ENCODE measurements at places on chromosomes 13 and 19.

DNA sequence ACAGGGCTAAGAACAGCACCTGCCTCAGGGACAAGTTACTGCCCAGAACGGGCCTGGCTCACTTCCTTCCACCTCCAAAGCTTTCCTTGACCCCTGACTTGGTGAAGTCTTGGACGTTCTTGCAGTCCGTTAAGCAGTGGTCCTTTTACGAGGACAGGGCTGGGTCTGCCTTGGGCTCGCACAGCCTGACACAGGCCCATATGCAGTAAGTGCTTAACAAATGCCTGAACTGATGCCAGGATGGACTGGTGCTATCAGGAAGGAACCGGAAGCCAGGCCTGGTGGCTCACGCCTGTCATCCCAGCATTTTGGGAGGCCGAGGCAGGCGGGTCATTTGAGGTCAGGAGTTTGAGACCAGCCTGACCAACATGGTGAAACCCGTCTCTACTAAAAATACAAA, 1.8 kb upstream of the PLK5 start:
- DNase-seq, result no peak

GRCh38 chr13:38899571-38899970, 91.1 kb downstream of the STOML3 start:
- DNase-seq, result no peak

DNA sequence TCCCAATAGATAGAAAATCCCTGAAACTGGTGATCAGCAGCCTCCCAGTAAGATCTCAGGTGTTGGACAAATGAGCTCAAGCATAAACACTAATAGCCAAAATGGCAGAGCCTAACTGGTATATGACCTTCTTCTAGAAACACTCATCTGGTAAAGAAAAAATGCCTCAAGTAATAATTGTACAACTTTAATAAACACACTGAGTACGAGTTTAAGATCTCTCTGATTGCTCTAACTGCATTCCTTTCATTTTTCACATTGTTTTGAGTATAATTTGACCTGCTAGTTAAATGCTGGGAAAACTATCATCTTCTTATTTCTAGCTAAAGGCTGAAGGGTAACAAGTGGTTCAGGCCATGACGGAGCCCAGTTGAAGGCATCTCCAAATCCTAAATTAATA, 2009.5 kb upstream of the PCDH20 start:
- DNase-seq, result no peak

DNA sequence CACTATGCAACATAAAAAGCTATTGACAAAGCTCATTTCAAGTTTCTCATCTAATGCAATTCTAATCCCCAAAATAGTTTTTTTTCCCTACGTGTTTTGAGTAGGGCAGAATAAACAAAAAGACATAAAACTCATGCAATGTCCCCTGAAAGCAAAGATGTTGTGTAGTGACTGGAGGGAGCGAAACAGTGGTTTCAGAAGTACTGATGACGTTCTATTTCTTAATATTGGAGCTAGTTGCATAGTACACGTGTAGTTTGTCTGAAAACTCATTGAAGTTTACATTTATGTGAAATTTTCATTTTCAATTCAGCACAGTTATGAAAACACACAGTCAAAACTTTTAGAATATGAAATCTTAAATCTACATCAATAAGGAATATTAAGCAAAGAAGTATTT, 31.6 kb downstream of the USP12 start:
- no peak for DNase-seq

- peak; percentile 17 for DNase-seq
Measured at GRCh38 chr19:9178901-9179300, at the start of gene OR7D2. TSS of gene OR7D2 (plus strand) at chr19:9178979. CDS start at chr19:9185782, 6,803 bp downstream.

DNA sequence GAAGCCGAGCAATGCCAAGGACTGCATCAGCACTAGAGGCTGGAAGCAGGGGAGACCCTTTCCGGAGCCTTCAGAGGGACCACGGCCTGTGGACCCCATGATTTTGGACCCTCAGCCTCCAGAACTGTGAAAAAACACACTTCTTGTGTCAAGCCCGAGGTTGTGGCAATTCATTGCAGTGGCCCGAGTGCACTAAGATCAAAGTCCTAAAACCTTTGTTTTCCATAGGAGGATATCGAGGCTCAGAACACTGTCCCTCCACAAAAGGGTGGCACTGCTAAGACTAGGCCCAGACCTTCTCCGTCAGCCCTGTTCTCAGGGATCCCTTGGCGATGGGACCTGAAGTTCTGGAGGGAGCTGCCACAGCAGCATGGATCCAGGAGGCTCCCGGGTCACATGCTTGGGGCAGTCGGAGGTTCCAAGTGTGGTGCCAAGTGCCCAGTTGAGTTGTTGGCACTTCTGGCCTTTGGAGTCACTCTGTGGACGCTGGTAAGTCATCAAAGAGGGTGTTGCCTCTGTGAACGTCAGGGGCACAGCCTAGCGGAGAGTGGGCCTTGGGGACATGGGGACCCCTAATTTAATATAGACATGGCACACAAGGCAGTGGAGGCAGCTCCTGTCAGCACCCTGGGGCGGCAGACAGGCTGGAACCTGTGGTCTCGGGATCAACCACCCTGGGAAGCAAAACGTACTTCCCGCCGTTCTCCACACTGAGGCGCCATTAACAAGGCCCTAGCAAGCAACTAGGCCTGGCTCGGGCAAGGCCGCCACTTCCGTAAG, 199.2 kb downstream of the COL4A1 start:
- peak; percentile 50 for DNase-seq

- DNase-seq, result no peak
Measured at GRCh38 chr13:44433863-44434765, 60.5 kb downstream of the SERP2 start.

- peak; percentile 68 for DNase-seq
Measured at GRCh38 chr19:1173845-1174809, at the start of gene SBNO2. TSS of gene SBNO2 (minus strand) at chr19:1174268. CDS start at chr19:1154276, 19,992 bp downstream.

GRCh38 chr13:114089341-114089740, 43.1 kb downstream of the RASA3 start:
- no peak for DNase-seq

DNA sequence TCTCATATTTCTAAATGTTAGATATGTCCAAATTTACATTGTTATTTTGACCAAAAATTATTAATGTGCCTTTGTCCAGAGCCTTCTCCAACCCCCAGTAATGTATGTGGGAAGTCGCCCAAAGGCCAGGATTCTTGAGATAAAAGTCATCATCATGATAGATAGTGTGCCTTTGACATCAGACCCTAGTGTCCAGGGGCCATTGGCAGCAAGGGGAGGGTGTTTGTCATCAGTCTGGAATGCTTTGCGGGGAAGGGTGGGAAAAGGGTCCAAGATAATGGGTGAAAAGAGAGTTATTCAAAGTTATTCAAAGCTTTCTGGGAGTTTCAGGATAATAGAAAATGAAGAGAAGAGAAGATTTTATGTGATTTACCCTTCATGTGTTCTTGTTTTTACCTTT, 909.5 kb upstream of the GPC6 start:
- DNase-seq, result no peak

DNA sequence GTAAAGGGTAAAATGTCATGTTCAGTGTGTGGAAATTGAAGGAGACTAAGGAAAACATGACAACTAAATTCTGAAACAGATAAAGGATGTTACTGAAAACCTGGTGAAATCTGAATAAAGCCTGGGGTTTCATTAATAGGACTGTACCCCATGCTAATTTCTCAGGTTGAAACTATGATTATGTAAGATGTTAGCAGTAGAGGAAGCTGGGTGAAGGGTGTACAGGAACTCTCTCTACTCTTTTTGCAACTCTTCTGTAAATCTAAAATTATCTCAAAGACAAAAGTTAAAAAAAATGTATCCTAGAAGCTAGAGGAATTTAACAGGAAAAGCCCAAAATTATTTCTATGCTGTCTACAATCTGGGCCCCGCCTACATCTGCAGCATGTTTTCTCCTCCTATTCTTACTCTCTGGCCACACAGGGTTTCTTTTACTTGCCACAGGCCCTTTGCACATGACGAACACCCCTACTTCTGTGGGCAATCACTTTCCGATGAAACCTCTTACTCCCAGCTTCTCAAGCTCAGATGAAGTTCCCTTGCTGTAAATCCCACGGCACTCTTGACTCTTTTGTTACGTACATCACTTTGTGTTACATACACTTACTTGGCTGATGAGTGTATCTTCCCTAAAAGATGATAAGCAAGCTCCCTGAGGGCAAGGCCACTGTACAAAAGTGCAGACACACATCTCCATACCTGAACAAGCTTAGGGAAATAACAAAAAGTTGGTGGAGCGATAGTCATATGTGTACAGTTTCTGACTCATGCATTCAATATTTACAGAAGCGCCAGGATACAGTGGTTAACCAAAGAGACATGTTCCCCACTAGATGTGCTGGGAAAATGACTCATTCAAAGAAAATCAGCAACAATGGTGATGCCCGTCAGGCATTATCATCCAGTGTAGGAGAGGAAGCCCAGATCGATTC, 32.6 kb downstream of the RUBCNL start:
- peak; percentile 38 for DNase-seq

DNA sequence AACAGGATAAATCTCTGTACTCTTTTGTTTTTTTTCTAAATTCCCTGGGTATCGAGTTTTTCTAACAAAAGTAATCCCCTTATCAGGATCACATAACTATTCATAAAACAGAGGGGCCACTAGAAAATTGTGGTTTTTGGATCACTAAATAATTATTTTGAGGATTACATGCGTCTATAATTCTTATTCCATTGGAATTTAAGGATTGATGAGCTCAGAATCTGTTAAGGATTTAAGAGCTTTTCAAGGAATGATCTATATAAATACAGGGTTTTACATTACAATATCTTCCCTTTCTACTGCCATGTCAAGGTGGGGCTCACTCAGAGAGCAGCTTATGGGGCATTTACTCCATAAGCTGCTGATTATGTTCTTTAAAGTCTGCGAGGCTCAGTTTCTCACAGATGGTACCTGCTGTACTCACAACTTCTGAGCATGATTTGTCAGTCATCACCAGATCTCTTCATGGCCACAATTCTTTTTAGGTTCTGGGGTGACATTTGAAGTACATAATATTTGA, 449.8 kb downstream of the PCDH17 start:
- DNase-seq, result no peak

GRCh38 chr19:33245948-33246708, 20.5 kb upstream of the SLC7A10 start:
- no peak for DNase-seq

- DNase-seq, result no peak
Measured at GRCh38 chr13:38759390-38759789, 72.5 kb downstream of the FREM2 start.

- DNase-seq, result no peak
Measured at GRCh38 chr19:3233116-3233515, 8.7 kb downstream of the CELF5 start.

DNA sequence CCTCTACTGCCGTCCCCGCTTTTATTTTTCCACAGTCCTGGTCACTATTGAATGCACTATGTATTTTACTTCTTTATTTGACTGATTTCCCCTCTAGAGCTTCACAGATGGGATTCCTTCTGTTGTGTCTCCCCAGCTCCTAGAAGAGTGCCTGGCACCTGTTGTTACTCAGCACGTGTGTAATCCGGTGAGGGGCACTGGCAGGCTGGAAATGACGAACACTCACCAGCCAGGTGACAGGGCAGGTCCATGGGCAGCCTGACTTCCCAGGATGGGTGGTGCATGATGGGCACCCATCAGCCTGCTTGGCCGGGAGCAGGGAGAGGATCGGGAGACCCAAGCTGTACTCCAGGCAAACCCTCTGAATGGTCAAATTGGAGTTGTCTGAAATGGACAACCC, 67.2 kb downstream of the CEBPG start:
- no peak for DNase-seq

- DNase-seq, result no peak
Measured at GRCh38 chr13:28628241-28628640, 30.7 kb upstream of the POMP start.

DNA sequence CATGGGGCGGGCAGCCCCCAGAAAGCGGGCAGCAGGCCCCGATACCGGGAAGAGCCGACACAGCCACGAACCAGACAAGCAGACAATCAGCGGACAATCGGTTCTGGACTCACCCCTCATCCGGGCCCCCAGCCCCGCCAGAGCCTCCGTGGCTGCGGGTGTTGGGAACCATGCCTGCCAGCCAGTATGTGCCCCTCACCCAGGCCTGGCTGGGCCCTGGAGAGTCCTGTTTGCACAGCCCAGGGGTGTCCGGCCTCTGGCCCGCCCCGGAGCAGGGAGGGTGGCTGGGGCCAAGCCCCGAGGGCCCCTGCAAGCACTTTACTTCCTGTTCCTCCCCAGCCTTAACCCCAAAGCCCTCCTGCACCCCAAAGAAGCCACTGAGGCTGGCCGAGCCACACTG, 7.8 kb downstream of the PODNL1 start:
- no peak for DNase-seq

DNA sequence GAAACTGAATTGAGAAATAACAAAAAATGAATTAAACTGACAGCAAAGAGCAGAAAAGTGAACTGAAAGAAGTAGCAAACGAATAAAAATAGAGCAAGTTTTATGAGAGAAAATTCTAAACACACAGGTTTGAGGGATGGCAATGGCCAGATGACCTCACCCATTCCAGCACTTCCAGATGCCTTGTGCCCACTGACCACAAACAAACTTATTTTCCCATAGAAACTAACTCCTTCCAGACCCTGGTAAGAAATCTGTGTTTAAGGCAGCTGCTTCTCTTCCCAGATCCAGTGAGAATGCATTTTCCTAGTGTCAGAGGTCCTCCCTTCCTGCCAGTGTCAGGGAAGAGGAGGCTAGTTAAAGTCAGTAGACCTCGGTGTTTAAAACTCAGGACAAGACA, 51.7 kb downstream of the RXFP2 start:
- no peak for DNase-seq

GRCh38 chr19:38904581-38905539, 5.1 kb downstream of the NFKBIB start:
- DNase-seq, result no peak

- DNase-seq, result no peak
Measured at GRCh38 chr19:28420811-28421550, 792.0 kb downstream of the UQCRFS1 start.

- no peak for DNase-seq
Measured at GRCh38 chr13:110213461-110214074, 93.4 kb downstream of the COL4A1 start.

GRCh38 chr13:97257800-97258799, 36.0 kb downstream of the MBNL2 start:
- DNase-seq, result peak; percentile 58

DNA sequence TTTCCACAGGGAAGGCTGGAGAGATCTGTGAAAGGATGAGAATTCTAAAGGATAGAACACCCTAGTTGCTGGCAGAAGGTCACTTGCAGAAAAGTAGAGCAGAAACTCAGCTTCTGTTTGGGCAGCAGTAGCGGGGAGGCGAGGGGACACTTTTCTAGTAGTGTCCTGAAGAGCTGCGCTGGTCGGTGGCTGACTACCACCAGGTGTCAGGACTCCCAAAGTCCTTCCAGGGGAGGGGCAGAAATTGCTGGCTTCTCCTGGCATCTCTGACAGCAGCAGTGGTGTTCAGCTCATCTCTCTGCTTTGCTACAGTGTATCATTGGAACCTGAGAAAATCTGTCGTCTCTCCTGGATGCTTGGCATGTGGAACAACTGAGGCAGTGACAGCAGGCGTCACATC, 120.9 kb downstream of the ZDHHC20 start:
- no peak for DNase-seq

GRCh38 chr13:114063545-114064449, 68.6 kb downstream of the RASA3 start:
- peak; percentile 81 for DNase-seq

DNA sequence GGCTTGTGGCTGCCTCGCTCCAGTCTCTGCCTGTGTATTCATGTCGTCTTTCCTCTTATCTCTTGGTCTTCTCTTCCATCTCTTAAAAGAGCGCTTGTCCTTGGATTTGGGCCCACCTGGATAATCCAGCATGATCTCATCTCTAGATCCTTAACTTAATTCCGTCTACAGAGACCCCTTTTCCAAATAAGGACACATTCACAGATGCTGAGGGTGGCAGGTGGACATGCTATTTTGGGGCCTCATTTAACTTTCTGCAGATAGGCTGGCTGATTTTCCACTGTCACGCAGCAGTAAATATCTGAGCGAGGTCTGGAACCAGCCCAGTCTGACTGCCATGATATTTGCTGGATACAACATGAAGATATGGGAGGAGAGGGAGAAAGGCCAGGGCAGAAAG, 41.5 kb upstream of the TSHZ3 start:
- no peak for DNase-seq

All from H54 (cell line).